ENCODE measurements at places on chromosomes 16 and 17.
A peak's percentile ranks its signal among the peaks of the same experiment; 100 is the strongest.

DNA sequence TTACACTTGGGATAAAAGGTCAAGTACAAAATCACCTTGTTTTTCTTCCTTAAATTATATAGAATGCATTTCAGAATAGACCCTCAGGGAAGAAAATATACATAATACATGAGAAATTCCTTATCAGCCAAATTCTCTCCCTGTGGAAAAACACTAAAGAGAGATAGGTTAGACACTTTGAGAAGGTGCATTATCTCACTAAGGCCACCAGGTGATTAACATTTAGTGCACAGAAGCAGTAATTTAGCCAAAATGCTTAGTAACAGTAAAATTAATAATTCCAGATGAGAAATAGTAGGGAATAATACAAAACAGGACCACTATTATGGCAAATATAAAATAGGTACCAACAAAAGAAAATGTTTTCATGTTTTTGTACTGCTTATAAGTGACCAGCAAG lies 185.3 kb upstream of the C17orf78 start:
- DNase-seq: no peak

DNA sequence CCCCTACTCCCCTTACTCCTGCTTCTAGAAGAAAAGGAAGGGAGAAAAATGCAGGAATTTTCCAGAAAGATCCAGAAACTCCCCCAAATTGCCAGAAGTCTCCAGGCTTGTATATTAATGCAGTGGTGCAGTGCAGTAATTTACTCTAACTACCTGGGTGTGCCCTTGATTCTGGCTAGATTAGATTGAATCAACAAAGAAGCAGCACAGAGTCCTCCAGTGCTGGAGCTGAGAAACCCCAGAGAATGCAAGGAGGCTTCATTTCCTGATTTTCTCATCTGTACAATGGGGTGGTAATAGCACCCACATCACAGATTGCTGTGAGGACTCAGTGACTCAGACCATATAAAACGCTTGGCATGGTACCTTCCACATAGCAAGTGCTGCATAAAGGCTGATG lies 247.3 kb upstream of the RPL38 start:
- DNase-seq: no peak

DNA sequence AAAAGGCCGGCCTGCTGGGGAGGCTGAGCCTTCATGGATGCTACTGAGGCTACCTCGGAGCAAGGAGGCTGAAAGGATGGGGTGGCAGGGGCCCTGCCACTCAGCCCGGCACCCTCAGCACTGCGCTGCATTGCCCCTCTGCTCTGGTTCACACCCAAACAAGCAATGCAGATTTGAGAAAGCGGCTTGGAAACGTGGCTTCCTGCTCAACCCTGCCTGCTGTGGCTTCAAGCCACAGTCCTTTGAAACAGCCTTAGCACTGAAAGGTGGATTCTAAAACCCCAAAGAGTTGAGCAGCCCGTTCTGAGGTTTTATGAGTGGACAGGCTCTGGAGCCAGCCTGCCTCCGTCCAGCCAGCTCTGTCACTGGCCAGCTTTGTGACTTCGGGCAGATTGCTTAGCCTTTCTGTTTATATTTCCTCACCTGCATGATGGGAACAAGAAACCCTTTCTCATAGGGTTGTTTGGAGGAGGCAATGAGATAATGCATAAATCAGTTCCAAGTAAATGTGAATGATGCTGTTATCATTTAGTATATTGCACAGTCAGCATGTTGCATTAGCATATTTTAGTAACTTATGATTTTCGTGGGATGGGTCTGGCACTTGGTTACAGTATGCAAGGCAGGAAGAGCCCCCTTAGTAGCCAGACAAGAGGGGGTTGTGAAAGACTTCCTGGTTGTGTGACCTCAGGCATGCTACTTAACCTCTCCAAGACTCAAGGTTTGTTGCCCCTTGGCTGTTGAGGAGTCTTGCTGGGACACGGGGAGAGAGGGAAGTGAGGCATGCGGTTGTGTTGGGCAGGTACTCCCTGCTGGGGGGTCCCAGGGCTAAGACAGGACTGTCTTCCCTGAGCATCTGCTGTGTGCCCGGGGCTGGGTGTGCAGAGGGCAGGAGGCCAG lies 23.6 kb downstream of the CRISPLD2 start:
- DNase-seq: no peak

- no peak for DNase-seq
Observed at GRCh38 chr17:7834542-7834956, 532 bp downstream of the KDM6B start.

- no peak for DNase-seq
Observed at GRCh38 chr17:73546114-73546513, 98.1 kb downstream of the SDK2 start.

DNA sequence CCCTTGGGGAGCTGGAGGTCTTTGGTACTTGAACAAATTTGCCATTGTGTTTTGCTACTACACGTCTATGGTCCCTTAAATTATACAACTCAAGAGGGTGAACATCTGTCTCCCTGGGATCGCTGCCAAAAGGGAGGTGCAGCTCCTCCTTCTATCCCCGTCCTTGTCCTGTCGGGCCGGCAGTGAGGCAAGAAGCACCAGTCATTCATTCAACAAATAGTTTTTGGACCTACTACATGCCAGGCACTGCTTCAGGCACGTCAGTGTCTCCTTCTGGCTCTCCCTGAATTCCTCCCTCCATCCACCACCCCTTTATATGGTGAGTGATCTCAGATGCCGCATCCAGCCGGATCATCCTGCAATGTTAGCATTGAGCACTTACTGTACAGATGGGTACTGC lies 2.2 kb upstream of the RPL38 start:
- DNase-seq: no peak

GRCh38 chr17:52106638-52107261 lies 51.8 kb downstream of the CA10 start:
- peak; percentile 19 for DNase-seq
